ENCODE measurements at places on chromosomes 3 and 15. TPM values are rescaled to one million over a fixed set of nuclear protein-coding genes. Genes with fewer than 3 reads are reported as not detected.

SLC24A5 gene
- not detected for total RNA-seq

IL17RB gene
- 2.2 TPM for total RNA-seq

- no peak for DNase-seq
- H3K36me3 ChIP-seq: no peaks in the 10 kb centered on the region
- no peaks in the 10 kb centered on the region for H3K4me1 ChIP-seq
- H3K4me3 ChIP-seq: no peak overlapping the region
Measured at GRCh38 chr3:72563690-72564370, 284.4 kb downstream of the SHQ1 start.

CPLX3 gene
- total RNA-seq: not detected

C3orf49 gene
- not detected for total RNA-seq

DNA sequence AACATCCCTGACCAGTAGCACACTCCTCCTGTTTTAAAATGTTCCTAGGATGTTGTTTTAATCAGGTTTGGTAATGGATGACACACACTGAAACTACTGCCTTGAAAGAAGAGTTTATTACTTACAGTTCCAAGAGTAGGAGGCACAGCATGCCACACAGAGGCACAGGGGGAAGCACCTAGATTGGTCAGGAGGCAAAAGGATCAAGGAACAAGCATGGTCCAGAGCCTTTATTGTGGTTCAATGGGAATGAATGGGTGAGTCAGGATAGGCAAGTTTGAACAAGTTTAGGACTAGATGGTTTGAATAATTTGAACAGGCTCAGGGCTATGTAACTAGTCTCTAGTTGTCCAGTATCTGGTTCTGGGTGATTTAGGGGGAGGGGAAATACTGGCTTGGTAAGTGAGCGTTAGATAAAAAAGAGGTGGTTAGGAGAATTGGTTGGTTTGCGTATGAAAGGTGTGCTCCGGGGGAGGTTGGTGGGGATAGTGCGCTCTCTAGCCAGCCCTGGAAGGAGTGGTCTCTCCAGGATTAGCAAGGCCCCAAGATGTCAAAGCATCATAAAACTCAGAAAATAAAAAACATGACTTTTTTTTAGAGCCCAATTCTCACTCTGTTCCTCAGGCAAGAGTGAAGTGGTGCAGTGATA, 35.1 kb downstream of the TMOD3 start:
- H3K4me1 ChIP-seq: no peaks in the 10 kb centered on the region
- DNase-seq: no peak
- H3K4me3 ChIP-seq: no peak overlapping the region
- no peaks in the 10 kb centered on the region for H3K27me3 ChIP-seq

DNA sequence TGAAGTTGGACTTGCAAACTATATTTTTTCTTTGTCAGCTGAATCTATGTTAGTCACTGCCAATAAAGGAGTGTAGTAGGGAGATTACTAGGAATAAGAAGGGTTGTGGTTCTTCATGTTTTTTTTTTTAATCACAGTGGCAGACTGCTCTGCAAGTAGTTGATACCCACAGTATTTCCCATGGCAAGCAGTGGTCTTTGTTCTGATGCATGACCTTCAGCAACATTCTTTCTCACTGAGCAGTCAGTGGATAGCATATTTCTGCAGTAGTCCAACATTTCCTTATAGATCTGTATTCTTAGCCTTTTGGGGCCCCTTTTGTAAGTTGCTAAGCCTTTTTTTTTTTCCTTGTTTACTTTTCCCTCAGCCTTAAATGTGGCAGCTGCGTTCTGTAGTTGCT, 151.1 kb downstream of the DOCK3 start:
- H3K27me3 ChIP-seq: no peaks in the 10 kb centered on the region
- H3K36me3 ChIP-seq: no peaks in the 10 kb centered on the region
- no peak overlapping the region for H3K27ac ChIP-seq
- H3K4me3 ChIP-seq: no peak overlapping the region

ZPLD1 gene
- not detected for total RNA-seq

- no peaks in the 10 kb centered on the region for H3K27me3 ChIP-seq
- H3K36me3 ChIP-seq: no peaks in the 10 kb centered on the region
- H3K4me1 ChIP-seq: no peaks in the 10 kb centered on the region
- H3K27ac ChIP-seq: no peak overlapping the region
- DNase-seq: no peak
Measured at GRCh38 chr3:25592510-25592968, 72.2 kb downstream of the TOP2B start.

UROC1 gene
- not detected for total RNA-seq

CHSY1 gene
- total RNA-seq: 17.8 TPM

GRCh38 chr15:89034305-89034704, 54.0 kb upstream of the ABHD2 start:
- H3K36me3 ChIP-seq: no peaks in the 10 kb centered on the region
- H3K27ac ChIP-seq: no peak overlapping the region
- H3K4me1 ChIP-seq: no peaks in the 10 kb centered on the region
- no peak overlapping the region for H3K4me3 ChIP-seq
